Activated CD4-positive, alpha-beta T cell treated with anti-CD3 and anti-CD28 coated beads for 1 hour (primary cell): ENCODE measurements at places on chromosomes 2 and 18.

GRCh38 chr2:161990741-161991140 is 83.3 kb downstream of the DPP4 start:
- no peak for DNase-seq

- DNase-seq: no peak
Observed at GRCh38 chr2:112149866-112150435, 11.8 kb downstream of the FBLN7 start.

- DNase-seq: no peak
Observed at GRCh38 chr2:197229509-197230443, 80.8 kb downstream of the ANKRD44 start.

- DNase-seq: no peak
Observed at GRCh38 chr18:73646196-73646595, 501.4 kb downstream of the FBXO15 start.

- DNase-seq: no peak
Observed at GRCh38 chr2:231966886-231967285, 5.4 kb downstream of the DIS3L2 start.

DNA sequence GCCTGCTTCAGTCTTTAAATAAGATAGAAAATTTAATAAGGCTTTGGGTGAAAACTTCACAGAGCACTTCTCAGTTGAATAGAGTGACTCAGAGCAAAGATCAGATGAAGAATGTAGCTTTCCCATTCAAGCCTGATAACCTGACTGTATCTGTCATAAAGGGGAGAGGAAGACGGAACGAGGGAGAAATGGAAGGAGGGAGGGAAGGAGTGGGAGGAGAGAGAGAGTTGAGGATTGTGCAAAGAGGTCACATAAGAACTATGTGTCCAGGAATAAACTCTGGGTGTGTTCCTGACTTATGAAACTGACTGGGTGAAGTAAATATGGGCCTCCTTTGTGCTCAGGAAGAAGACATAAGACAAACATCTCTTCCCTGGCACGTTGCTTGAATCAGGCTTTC is 385.5 kb downstream of the LPIN1 start:
- DNase-seq: no peak

GRCh38 chr2:199875400-199875799 is 24.4 kb upstream of the FTCDNL1 start:
- no peak for DNase-seq

DNA sequence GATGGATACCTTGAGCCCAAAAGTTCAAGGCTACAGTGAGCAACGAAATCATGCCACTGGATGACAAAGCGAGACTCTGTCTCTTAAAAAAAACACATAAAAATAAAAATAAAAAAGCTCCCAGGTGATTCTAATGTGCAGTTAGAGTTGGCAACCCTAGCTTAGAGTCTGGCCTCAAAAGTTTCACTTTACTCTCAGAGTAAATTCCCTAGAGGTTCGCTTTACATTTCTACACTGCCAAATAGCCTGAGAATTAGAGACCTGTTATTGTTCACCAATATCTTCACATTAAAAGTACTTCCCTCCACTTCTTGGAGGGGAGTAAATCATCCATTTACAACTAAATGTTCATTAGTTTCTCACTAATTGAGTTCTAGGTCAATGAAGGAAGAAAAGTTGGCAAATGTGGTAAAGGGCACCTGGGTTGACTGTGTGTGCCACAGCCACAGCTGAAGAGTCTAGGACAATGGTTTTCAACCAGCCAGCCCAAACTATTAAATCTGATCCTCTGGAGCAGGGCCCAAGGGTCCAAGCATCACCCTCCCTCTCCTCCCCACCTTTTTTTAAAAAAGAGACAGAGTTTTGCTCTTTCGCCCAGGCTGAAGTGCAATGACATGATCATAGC is 15.2 kb upstream of the TMEM37 start:
- DNase-seq: no peak

DNA sequence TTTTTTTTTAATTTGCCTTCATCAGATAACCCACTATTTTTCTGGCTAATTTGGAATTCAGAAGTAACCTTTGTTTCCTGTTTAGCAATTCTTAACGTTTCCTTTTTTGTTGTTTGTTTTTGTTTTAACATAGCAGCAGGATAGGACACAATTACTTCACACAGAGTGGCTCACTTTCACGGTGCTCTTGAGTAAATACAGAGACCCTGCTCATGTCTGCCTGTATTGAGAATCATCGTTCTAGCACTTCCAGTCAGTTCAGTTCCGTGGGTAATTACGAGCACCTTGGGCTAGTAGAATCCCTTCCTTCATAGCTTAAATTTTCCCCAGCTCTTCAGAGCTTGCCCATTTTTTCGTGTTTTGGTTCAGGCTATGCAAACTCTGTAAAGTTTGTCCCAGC is 1225.4 kb upstream of the LRRTM1 start:
- DNase-seq: no peak
